Natural killer cell (primary cell): ENCODE measurements at places on chromosomes 4 and X.

DNA sequence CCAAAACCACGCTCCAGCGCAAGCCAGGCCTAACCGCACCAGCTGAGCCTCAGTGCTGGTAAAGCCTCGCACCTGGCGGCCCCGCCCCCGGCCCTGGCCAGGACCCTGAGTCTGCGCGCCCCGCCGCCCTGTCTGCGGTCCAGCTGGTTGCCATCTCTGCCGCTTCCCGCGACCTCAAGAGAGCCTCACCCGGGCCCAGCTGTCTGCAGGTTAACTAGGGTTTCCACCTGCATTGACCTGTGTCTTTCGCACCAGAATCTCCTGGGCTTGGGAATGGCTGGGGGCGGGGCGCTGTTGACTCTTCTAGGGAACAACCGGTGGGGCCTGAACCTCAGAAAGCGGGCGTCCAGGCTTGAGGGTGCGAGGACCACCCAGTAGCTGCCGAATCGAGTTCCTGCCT, 207.7 kb upstream of the PRPS2 start:
- no peak overlapping the region for H3K4me3 ChIP-seq
- H3K27me3 ChIP-seq = no peaks in the 10 kb centered on the region
- H3K4me1 ChIP-seq = no peaks in the 10 kb centered on the region
- no peak for DNase-seq
- no peaks in the 10 kb centered on the region for H3K36me3 ChIP-seq

DNA sequence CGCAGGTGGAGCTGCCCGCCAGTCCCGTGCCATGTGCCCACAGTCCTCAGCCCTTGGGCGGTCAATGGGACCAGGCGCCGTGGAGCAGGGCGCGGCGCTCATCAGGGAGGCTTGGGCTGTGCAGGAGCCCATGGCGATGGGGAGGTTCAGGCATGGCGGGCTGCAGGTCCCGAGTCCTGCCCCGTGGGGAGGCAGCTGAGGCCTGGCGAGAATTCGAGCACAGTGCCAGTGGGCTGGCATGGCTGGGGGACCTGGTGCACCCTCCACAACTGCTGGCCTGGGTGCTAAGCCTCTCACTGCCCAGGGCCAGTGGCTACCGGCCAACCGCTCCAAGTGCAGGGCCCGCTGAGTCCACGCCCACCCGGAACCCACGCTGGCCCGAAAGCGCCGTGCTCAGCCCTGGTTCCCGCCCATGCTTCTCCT, 646.5 kb downstream of the GABRG1 start:
- no peak overlapping the region for H3K4me3 ChIP-seq
- no peak for DNase-seq
- H3K36me3 ChIP-seq = no peaks in the 10 kb centered on the region
- no peaks in the 10 kb centered on the region for H3K4me1 ChIP-seq
- no peak overlapping the region for H3K27ac ChIP-seq

GRCh38 chrX:21840193-21840545, 752 bp downstream of the MBTPS2 start:
- H3K36me3 ChIP-seq = no peaks in the 10 kb centered on the region
- peak overlapping the region; percentile 79 for H3K4me3 ChIP-seq
- peaks cover 10% of the 10 kb centered on the region for H3K4me1 ChIP-seq
- no peak for DNase-seq

- no peak overlapping the region for H3K4me3 ChIP-seq
- peak; percentile 11 for DNase-seq
- H3K4me1 ChIP-seq = no peaks in the 10 kb centered on the region
- no peaks in the 10 kb centered on the region for H3K36me3 ChIP-seq
Observed at GRCh38 chr4:140595065-140595464, 26.3 kb upstream of the UCP1 start.

DNA sequence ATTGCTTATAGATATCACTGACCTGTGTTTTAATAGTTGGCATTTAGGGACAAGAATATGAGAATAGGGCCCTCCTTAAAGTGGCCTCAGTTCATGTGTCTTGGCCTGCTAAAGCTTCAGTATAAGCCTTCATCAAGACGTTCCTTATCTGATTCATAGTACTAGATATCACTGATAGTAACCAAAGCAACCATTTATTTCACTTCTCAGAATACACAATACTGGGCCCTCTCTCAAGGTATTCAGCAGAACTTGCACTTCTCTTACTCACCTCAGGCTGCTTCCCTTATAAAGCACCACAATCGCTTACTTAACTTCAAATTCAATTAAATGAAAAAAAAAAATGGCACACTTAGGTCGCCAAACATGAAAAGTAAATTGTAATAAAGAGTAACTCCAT, 259.4 kb upstream of the PCDH7 start:
- no peaks in the 10 kb centered on the region for H3K27me3 ChIP-seq
- DNase-seq = no peak
- H3K27ac ChIP-seq = no peak overlapping the region
- H3K4me1 ChIP-seq = no peaks in the 10 kb centered on the region
- no peaks in the 10 kb centered on the region for H3K36me3 ChIP-seq
- H3K4me3 ChIP-seq = no peak overlapping the region
